Fibroblast of lung (primary cell): ENCODE measurements at places on chromosomes 12 and 14. TPM values are rescaled to one million over a fixed set of nuclear protein-coding genes. Genes with fewer than 3 reads are reported as not detected.

- DNase-seq = peak; percentile 63
- H3K4me3 ChIP-seq = no peak overlapping the region
- H3K27me3 ChIP-seq = no peaks in the 10 kb centered on the region
These were observed 266.9 kb downstream of the KTN1 start for GRCh38 chr14:55846826-55847446.

- H3K36me3 ChIP-seq = no peaks in the 10 kb centered on the region
- H3K4me1 ChIP-seq = peaks cover 5% of the 10 kb centered on the region
- DNase-seq = no peak
- H3K27me3 ChIP-seq = no peaks in the 10 kb centered on the region
These were observed 4.2 kb downstream of the PPM1H start for GRCh38 chr12:62930546-62931425.

GRCh38 chr12:120508537-120508936, 12.6 kb downstream of the DYNLL1 start:
- H3K4me3 ChIP-seq = no peak overlapping the region
- H3K27ac ChIP-seq = no peak overlapping the region
- DNase-seq = no peak
- H3K4me1 ChIP-seq = no peaks in the 10 kb centered on the region
- no peaks in the 10 kb centered on the region for H3K27me3 ChIP-seq

DNA sequence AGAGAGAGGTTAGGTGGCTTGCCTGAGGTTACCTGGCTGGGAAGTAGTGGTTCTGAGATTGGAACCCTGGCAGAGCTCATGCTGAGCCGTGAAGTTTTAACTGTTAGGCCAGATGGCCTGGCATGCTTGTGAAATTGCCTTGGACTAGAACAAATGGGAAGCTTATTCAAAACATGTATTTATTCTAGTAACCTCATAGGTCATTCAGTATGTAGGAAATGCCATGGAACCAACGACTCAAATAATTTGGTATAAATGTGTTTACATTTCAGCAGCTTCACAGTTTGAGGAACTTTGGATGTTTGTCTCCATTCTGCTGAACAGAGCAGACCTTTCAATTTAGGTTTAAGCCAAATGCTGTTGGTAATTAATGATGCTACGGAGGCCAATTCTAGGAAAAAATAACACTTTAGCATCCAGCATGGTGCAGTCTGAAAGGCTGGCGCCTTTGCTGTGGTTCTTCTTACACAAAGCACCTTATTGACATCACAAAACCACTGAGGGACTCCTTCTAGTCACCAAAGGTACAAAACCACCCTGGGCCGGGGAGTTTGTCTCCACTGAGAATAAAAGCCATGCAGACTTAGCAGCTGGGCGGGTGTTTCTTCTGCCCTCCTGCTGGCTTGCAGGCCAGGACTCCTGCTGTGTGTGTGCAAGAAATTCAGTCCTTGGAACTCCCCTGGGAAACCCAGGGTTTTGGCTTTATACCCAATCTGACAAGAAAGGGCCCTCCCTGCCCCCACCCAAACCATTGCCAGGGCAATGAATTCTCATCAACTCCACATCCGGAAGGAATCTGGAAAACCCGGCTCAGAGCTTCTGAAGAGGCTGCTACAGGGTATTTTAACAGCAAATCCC, 64.2 kb downstream of the ELK3 start:
- DNase-seq = peak; percentile 87
- H3K27ac ChIP-seq = peak overlapping the region; percentile 42
- H3K36me3 ChIP-seq = peaks cover 7% of the 10 kb centered on the region
- no peaks in the 10 kb centered on the region for H3K27me3 ChIP-seq
- no peak overlapping the region for H3K4me3 ChIP-seq
- H3K4me1 ChIP-seq = peaks cover 22% of the 10 kb centered on the region

DNA sequence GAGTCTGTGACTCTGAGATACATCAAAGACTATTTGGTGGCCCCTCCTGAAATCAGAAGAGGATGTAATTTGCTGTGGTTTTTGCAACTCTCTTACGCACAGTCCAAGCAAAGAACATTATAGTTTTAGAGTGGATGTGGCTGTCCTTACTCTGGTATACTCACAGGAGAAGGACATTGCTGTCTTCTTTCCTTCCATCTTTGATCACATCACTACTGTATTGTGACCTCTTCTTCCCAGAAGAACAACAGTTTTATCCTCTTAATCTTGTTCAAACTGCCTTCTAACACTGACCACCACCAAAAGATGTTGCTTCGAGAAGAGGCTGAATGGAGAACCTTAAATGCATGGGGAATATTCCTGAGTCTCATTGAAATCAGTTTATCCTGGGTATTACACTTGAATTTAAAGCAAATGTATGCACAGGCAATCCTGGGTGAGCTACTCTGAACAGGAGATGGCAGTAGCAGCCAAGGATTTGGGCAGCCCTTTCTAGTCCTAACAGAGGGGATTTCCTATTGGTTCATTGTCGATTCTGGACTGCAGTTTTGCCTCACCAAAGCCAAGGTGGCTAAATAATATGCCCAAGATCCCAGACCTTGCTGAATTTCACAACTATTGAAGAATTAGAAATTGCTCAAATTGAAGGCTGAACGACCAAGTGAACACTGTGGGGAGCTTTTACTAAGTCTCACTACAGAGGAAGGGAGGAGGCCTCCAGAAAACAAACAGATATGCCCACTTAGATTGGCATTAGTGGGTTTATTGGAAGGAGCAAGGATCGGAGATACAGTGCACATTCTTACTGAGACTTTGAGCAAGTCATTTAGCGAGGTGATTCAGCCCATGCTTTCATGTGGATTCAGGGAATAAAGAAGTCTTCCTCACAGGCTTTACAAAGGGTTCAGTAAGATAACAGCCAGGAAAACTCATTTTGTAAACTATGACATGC, 282.8 kb downstream of the PAWR start:
- peak; percentile 87 for DNase-seq
- H3K4me3 ChIP-seq = no peak overlapping the region

DNA sequence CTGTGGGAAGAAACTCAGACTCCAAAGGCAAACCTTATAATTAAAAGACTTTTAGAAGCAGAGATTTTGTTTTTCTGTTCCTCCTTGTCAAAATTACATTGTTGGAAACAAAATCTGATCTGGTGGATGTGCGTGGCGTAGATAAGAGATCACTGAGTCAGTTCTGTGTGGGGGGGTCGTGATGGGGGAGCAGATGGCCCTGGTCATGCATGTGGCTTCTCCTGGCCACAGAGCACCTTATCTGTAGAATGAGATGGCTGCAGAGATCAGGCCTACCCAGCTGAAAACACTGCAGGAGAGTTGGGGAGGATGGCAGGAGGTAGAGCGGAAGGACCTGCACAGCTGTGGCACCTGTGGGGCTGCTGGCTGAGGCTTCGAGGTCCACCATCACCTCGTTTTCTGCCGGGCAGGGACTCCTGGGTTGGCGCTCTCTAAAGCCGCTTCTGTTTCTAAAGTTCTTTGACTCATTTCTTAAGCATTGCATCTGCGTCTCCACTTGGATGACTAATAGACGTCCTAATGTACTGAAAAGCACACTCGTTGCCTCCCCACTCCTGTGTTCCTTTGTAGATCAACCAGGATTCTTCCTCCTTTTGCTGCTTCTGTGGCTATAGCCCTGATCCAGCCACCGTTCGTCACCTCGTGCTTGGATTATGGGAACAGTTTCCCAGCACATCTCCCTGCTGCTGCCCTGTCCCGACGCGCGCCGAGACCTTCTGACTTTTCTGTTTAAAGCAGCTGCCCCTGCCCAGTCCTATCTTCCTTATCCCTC, 93.4 kb downstream of the TSPAN9 start:
- no peaks in the 10 kb centered on the region for H3K27me3 ChIP-seq
- peak; percentile 96 for DNase-seq
- no peak overlapping the region for H3K4me3 ChIP-seq
- H3K36me3 ChIP-seq = no peaks in the 10 kb centered on the region
- peak overlapping the region; percentile 45 for H3K27ac ChIP-seq

- H3K4me3 ChIP-seq = no peak overlapping the region
- no peaks in the 10 kb centered on the region for H3K36me3 ChIP-seq
- H3K27me3 ChIP-seq = no peaks in the 10 kb centered on the region
- DNase-seq = no peak
These were observed 102.1 kb upstream of the FSCB start for GRCh38 chr14:44609201-44609600.

- H3K27me3 ChIP-seq = no peaks in the 10 kb centered on the region
- H3K27ac ChIP-seq = no peak overlapping the region
- peak; percentile 94 for DNase-seq
- H3K4me1 ChIP-seq = no peaks in the 10 kb centered on the region
- H3K4me3 ChIP-seq = no peak overlapping the region
These were observed 273.1 kb downstream of the C12orf50 start for GRCh38 chr12:87756111-87756510.

GRCh38 chr12:85600841-85601240, 235.4 kb downstream of the RASSF9 start:
- no peak overlapping the region for H3K4me3 ChIP-seq
- no peak overlapping the region for H3K27ac ChIP-seq
- H3K27me3 ChIP-seq = no peaks in the 10 kb centered on the region
- H3K4me1 ChIP-seq = no peaks in the 10 kb centered on the region
- H3K36me3 ChIP-seq = no peaks in the 10 kb centered on the region

ATXN7L3B gene
- 21.7 and 30.5 TPM in 2 replicates for polyA plus RNA-seq

ACOT6 gene
- not detected in 2 replicates for polyA plus RNA-seq

CRACR2A gene
- 5.9 and 8.8 TPM in 2 replicates for polyA plus RNA-seq
